NCI-H2227 treated with DMSO at 0.1 percent for 48 hours (cell line): ENCODE measurements at places on chromosomes 6 and 20.

GRCh38 chr6:133040094-133040802 is 200.9 kb upstream of the EYA4 start:
- no peak for DNase-seq

DNA sequence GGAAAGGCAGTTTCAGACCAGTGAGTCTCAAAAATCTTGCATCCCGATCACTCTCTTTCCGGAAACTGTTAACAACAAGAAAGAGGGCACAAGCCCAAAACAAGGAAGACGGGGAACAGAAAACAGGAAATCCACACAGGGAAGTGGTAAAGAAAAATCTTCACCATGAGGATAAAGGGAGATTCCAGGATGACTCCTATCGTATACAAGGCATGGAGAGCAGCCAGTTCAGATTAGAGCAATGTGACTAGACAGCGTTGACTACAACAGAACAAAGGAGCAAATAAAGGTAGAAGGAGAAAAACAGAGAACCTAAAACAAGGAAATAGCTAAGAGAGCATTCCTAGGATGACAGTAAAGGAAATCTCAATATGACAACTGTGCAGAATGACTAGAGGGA is 26.5 kb downstream of the VNN1 start:
- no peak for DNase-seq

DNA sequence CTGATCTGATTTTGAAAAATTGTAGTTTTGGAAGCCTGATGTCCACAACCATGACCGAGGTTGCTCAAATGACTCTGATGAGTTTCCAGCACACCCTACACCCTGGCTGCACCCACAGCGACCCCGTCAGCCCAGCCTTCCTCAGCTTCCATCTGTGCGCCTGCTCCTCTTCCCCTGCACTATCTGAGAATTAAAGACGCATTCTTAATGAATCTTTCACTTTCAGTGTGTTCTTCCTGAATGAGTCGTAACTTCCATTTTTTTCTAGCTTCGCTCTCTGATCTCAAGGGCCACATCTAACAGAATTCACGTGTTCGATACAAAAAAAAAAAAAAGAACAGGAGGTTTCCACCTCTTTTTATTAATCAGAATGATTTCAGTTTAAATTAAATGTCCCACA is 21.3 kb upstream of the RREB1 start:
- no peak for DNase-seq

GRCh38 chr6:28205879-28206278 is 19.2 kb upstream of the ZSCAN9 start:
- DNase-seq = no peak

DNA sequence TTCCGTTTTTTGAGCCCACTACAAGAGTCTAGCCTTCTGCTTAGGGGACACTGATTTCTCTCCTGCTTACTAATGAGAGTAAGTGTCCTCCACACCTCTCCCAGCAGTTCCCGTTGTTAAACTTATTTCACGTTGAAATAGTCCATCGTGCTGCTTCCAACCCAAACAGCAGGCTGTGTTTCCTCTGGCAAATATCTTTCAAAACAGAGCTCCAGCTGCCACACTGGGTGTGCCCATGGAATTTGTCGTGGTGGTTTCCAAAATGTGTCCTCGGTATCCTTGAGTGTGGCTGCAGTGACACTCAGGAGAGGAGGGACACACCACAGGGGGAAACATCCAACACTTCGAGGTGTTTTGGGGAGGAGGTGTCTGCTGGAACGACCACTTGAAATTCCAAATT is 176.5 kb upstream of the RALGAPA2 start:
- DNase-seq = no peak

DNA sequence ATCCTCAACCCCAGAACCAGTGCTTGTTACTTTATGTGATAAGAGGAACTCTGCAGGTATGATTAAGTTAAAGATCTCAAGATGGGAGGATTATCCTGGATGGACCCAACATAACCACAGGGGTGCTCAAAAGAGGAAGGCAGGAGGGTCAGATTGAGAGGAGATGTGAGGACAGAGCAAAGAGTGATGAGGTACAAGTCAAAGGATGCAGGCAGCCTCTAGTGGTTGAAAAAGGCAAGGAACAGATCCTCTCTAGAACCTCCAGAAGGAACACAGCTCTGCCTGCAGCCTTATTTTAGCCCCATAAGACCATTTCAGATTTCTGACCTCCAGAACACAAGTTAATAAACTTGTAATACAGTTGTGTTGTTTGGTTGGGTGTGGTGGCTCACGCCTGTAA is 41.2 kb downstream of the PDSS2 start:
- DNase-seq = no peak

DNA sequence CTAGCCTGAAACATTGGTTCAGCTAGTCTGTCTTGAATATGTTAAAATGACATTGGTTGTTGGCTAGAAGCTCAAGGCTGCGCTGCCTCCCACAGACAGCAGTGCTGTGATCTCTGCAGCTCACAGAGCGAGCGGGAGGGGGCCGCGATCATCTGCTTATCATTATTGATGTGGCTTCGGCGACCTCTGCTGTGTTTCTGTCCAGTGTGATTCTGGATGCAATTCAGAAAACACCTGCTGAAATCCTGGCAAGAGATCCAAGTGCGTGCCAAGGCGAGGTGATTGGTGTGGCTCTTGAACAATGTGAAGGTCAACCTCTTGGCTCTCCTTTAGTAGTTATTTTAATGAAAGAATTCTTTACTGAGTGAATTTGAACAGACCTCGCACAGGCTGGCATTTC is 142.3 kb upstream of the SASH1 start:
- DNase-seq = peak; percentile 6
